GM23338 (cell line): ENCODE measurements at places on chromosomes 2 and 18.

DNA sequence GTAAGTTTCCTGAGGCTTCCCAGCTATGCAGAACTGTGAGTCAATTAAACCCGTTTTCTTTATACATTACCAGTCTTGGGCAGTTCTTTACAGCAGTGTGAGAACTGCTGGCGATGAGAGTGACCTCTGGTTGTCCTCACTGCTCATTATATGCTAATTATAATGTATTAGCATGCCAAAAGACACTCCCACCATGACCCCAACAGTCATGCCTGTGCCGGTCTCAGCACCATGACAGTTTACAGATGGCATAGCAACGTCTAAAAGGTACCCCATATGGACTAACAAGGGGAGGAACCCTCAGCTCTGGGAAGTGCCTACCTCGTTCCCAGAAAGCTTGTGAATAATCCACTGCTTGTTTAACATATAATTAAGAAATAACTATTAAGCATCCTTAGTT is 8.1 kb upstream of the IL1A start:
- no peak for DNase-seq

DNA sequence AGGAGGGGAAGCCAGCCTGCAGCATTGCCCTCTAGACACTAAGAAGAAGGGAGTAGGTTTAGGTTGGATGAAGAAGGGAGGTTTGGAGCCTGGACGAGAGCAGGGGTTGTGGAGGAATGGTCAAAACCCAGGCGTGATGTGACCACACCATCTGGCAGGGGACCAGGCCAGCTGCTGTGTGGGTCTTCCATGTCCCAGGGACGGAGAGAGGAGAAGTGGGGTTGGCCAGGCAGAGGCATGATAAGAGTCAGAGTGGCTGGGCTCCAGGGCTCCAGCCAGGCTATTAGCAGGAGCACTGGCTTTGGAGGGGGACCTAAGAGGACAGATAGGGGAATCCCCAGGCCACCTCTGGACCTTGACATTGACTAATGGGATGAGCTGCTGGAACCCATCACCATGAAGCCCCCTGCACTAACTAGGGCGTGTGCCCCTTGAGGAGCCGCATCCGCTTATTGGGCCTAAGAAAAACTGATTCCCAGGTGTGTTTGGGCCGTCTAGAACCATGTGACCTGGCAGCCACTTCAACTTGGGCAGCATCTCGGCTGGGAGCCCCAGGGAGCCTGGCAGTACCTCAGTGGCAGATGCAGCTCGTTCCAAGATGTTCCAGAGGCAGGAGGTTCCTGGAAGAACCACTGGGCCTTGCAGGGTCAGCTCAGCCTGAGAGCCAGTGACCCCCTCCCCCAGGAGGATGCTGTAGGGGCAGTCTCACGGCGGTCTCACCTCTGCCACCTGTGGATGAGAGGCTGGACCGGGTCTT is 235.1 kb downstream of the AGAP1 start:
- no peak for DNase-seq

DNA sequence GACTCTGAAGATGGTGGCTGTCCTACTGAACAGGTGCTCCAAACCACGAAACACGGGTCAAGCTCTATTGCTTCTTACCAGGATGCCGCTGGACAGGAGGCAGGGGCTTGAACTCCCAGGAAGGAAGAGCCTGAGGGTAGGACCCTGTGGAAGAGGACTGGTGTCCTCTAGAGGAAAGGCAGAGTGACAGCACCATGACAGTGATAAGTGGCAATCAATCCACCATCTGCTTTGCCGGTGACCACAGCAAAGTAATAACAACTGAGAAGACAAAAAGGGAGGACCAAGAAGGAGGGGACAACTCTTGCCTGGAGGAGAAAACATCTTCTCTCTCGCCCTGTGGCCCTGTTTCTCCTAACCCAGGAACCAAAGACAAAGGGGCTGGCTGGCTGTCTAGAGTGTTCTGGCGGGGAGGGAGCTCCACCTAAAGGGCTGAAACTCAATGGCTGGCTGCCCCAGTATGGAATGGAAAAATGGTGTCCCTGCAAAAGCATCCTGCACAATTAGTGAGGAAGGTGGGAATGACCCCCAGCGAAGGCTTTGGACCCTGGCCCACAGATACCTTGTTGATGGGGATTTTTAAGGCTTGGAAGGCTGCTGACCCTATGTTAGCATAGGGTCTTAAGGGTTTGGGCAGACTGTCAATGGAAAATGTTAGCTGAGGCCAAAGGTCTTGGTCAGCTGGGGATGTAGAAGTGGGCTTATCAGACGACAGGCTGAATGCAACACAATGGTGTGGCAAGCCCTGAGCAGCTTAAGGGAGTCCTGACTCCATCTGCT is 35.4 kb downstream of the PROC start:
- peak; percentile 51 for DNase-seq

GRCh38 chr2:106068451-106068850 is 125.7 kb downstream of the UXS1 start:
- no peak for DNase-seq

- no peak for DNase-seq
Measured at GRCh38 chr2:232126301-232127099, 165.0 kb downstream of the DIS3L2 start.

DNA sequence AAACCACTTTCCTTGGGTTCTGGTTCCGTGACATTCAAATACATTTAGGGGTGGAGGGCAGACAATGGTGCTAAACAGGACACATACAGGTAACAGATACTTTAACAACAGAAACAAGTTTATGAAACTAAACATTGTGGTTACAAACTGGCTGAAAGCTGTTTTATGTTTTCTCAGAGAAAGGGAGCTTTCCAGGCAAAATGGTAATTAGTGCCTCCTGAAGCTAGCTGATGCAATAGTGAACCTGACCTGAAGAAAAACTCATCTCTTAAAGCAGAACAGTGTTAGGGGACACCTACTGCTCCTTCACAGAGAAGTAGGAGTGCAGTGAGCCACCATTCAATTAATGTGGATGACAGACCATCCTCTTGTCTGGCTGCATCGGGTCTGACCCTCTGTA is 138.9 kb downstream of the CCDC148 start:
- peak; percentile 10 for DNase-seq

DNA sequence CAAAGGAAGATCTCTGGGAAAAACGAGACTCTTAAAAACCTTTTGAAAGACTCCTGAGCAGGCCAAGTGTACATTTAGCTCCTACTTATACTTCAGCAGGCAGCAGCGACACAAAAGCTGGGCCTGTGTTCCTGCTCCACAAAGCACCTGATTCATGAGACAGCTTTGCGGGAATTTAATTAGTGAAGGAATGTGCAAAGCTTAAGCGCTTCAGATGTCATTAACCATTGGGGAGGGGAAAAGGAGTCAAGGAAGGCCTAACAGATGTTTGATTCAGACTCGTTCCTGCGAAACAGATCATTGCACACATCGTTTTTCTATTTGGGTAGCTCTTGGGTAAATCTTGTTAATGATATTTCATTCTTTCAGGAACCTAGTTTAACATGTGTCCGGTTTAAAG is 125.9 kb downstream of the MAIP1 start:
- DNase-seq: peak; percentile 57

DNA sequence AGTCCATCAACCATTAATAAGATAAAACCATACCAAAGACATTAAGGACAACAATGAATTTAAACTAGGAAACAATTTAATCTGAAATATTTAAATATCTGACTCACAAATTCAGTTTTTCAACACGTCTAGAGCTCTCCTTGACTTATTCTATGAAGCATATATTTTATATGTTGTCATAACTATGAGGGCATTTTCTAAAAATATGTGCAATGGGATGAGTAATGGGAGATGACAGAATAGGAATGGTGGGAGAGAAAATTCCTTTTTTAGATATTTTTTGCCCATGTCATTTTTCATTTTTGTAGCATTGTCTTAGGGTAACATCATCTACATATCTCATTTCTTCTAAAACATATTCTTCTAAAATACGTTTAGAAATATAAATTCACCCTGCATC is 79.2 kb upstream of the CDH2 start:
- DNase-seq: no peak

GRCh38 chr18:47470941-47471340 is 219.5 kb upstream of the SKOR2 start:
- no peak for DNase-seq

DNA sequence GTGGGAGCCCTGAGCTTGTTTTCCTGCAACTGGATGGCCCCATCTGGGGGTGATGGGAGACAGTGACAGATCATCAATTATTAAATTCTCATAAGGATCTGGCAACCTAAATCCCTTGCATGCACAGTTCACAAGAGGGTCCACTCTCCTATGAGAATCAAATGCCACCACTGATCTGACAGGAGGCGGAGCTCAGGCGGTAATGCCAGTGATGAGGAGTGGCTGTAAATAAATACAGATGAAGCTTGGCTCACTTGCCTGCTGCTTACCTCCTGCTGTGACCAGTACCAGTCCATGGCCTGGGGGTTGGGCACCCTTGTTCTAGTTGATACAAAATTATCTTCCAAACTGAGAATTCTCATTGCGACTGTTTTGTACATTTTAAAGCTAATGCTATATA is 258.6 kb downstream of the CTNNA2 start:
- peak; percentile 4 for DNase-seq

DNA sequence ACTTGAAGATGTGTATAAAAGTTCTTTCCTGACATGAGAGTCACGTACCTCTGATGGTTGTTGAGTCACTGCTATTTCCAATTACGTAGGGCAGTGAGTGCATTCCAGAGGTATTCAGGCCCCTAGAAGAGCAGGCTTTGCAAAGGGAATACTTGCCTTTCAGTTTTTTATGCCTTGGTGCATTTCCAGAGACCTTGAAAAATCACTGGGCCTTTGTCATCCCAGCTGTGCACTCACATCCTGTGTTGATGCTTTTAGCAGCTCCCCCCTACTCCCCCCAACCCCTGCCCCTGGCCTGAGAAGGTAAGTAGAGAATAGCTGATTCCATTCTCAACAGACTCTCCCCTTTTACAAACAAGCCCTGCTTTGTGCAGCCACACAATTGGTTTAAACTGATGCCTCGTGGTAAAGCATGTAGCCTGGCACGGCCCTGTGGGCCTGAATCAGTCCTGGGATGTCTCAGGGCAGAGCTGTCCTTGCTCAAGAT is 174.2 kb downstream of the PRPF40A start:
- peak; percentile 54 for DNase-seq

DNA sequence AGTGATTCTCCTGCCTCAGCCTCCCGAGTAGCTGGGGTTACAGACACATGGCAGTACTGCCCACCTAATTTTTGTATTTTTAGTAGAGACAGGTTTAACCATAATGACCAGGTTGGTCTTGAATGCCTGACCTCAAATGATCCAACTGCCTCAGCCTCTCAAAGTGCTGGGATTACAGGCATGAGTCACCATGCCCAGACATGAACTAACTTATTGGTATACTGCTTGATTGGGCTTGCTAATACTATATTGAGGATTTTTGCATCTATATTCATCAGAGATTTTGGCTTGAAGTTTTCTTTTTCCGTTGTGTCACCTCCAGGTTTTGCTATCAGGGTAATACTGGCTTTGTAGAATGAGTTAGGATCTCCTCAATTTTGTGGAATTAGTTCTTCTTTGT is 706.1 kb upstream of the HS6ST1 start:
- no peak for DNase-seq

DNA sequence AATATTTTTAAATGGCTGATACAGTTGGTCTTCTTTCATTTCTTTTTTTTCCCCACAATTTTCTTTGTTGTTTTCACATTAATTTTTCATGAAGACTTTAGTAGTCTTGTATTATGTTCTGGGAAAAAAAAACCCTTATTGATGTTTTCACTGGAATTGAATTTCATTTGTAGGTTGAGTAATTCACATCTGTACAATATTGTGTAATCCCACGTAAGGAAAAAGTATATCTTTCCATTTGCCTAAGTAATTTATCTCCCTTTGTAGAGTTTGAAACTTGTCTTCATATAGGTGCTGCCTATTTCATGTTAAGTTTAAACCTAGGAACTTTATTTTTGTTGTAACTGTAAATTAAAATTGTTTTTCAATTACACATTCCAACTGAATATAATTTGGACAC is 2.0 kb downstream of the DNAJC27 start:
- DNase-seq: no peak

DNA sequence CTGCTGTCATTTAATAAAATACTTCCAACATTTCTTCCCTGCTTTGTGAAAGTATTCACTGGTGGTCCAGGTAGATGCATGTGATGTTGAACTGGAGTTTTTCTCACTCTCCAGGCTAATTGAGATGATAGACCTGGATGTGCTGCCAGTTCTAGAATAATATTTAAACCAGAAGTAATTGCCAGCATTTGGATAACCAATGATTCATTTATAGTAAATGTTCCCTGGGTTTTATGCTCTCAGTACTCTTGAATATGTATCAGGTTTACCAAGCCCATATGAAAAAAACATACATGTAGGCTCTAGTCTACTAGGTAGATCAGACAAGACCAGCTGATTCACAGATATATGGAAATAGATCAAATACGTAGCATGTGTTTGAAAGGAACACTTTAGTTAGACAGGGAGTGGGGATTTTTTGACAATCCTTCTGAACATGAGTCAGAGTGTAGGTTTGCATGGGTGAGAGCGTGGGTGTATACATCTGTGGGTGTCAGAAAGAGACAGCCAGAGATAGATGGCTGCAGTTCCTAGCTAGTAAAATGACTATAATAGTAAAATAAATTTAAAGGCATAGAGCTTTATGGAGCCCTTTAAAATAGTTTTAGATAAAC is 115.1 kb downstream of the NAB1 start:
- DNase-seq: no peak

GRCh38 chr2:98896416-98896815 is 39.6 kb downstream of the CRACDL start:
- DNase-seq: no peak
